T-helper 17 cell (primary cell): ENCODE measurements at places on chromosomes 1 and 21.

GRCh38 chr1:23556635-23557470 lies 2.4 kb downstream of the ID3 start:
- DNase-seq, result no peak

- DNase-seq, result no peak
Measured at GRCh38 chr1:243408479-243408878, 152.6 kb downstream of the SDCCAG8 start.

- no peak for DNase-seq
Measured at GRCh38 chr1:78491451-78492071, 787 bp downstream of the PTGFR start.

DNA sequence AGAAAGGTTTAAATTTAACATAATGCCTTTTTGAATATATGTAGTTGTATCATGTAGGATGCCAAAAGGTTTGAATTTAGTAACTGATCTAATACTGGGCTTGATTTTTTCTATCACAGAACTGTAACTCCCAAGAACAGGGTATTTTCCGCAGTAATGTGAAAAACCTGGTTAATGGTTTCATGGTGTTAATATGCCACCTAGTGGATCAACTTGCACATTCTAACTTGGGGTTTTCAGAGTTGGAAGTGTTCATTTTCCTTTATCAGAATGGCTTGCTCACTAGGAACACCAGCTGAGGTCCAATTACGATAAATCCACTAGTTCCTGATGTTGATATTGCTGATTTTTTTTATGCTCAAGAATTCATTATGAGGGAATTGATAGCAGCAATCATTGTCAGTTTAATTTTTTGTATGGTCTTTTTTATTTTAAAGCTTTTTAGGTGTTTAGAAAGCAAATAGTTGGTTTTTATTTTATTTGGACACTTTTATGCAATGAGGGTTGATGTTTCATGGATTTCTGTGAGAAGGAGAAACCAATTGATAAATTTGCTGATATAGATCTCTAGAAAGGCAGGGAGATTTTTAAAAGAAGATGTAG lies 157.2 kb downstream of the PLA2G4A start:
- no peak for DNase-seq

GRCh38 chr1:58812468-58812867 lies 28.6 kb upstream of the JUN start:
- DNase-seq, result no peak
